ENCODE measurements at places on chromosomes 11 and 22.

DNA sequence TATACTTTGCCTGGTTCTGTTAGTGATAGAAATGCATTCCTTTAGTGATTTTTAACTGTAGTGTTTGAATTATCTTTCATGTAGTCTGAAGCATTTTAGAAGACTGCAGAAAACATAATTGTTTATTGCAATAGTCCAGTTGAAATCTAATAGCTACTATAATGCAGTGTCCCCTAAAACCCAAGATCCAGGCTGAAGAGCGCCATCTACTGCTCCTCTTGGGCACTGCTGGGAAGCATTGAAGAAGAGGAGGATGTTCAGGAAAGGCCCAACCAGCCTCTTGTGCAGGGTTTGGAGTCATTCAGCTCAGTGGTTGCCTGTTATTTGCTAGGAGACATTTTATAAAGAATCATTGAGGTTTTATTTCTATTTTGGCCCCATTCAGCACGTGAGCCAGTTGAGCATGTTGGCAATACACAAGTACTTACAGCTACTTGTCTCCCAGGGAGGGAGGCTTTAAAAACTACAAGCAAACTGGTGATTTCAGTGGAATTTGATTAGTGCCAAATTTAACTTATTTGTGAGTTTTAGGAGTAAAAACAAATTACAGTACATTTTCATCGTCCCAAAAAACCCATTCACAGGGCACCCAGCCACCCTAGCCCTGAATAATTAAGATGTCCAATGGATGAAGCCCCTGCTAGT lies 74.9 kb upstream of the HORMAD2 start:
- peak; percentile 90 for DNase-seq

GRCh38 chr11:18776324-18776723 lies 15.3 kb downstream of the PTPN5 start:
- DNase-seq: no peak

DNA sequence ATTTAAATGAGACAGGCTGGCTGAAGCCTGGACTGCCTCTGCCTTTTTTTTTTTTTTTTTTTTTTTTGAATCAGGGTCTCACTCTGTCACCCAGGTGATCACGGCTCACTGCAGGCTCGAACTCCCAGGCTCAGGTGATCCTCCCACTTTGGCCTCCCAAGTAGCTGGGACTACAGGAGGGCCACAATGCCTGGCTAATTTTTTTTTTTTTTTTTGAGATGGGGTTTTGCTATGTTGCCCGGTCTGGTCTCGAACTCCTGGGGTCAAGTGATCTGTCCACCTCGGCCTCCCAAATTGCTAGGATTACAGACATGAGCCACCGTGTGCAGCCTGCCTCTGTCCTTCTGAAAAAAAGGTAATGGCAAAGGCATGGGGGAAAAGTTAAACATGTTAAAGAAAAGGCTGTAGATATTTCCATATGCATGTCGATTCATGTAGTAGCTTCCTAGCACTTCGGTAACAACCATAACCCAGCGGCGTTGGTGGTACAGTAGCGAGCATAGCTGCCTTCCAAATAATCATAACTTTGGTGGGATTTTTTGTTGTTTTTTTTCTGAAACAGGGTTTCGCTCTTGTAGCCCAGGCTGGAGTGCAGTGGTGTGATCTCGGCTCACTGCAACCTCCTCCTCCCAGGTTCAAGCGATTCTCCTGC lies 48.8 kb downstream of the MCHR1 start:
- no peak for DNase-seq

DNA sequence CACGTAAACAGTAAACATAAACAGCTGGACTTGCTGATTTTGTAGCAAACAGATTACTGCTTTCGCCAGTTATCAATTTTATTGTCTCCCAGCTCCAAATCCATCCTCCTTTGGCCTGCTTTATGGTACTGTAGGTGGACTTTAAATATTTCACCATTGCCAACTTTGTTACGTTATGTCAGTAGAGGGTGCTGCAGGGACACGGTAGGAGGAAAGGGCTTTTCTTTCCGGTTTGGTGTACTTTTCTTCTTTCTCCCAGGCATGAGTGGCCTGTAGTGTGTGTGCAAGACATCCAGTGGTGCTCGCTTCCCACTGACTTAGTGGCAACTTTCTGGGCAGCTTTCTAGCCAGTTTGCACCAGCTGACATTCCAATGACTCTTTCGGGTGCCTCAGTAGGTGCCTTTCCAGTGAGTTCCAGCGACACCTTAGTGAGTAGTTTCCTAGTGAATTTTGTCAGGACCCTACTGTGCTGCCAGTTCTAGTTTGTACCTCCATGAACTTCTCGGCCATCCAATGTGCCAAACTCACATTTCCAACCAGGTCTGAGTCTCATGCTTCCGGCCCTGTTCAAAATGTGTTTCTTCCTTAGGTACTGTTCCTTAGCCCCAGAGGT lies 267.6 kb upstream of the TENM4 start:
- no peak for DNase-seq

GRCh38 chr22:42711895-42712837 lies 8.5 kb downstream of the A4GALT start:
- no peak for DNase-seq

- no peak for DNase-seq
These were observed 6.1 kb upstream of the ZBTB16 start for GRCh38 chr11:114053406-114053805.

GRCh38 chr11:22635689-22636088 lies 10.1 kb upstream of the FANCF start:
- peak; percentile 62 for DNase-seq

- no peak for DNase-seq
These were observed 52.2 kb upstream of the CEP126 start for GRCh38 chr11:101862391-101863233.

All from activated CD4-positive, alpha-beta T cell treated with anti-CD3 and anti-CD28 coated beads, Interleukin-2, amount 10 ng/mL, durations not matched to agents 24 days and 14 days (primary cell).